Stimulated activated CD4-positive, alpha-beta T cell treated with anti-CD3 and anti-CD28 coated beads, TNF-alpha, amount 100 ng/mL, for 1 hour (primary cell): ENCODE measurements at places on chromosomes 7 and 10.

GRCh38 chr10:51020200-51020599 lies 54.1 kb upstream of the PRKG1 start:
- no peak for DNase-seq

DNA sequence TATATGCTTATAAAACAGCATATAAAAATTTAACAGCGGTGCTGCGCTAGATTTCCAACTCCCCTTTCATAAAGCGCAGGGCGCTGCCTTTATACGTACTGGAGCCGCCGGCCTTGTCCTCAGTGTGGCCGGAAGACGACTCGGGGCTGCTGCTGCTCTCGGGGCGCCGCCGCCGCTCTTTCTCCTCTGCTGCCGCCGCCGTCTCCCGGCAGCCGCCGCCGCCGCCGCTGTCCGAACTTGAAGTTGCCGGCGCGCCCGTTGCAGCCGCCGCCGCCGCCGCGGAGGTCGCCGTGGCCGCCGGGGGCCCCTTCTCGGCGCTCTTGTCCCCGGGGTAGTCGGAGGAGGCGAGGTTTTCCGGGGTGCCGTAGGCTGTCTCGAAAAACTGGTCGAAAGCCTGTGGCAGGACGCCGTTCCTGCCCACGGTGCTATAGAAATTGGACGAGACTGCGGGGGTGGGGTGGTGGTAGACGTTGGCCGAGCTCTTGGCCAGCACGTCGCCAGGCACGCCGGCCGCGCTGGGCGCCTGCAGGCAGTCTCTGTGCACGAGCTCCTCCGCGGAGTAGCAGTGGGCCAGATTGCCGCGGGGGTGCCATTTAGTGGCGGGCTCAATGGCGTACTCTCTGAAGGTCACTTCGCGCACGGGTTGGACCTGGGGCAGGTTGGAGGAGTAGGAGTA lies 557 bp downstream of the HOXA11 start:
- no peak for DNase-seq

- no peak for DNase-seq
Observed at GRCh38 chr10:124150189-124150806, 56.9 kb upstream of the CHST15 start.

DNA sequence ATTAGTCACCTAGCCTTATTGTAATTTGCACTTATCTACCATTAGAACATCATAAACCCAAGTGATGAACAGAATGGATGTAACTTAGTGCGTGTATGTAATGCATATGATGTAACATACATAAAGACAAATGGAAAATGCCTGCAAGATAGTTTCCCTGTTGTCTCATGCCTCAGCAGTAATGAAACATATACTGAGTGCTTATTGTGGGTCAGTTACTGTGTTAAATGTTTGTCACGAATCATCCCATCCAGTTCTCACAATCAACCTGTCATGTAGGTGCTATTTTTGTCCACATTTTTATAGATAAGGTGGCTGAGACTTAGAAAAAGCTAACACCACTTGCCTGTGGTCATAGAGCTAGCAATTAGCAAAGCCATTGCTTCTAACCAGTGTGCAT lies 350.8 kb downstream of the AUTS2 start:
- no peak for DNase-seq
